ENCODE measurements at places on chromosomes 5 and 9.
A peak's percentile ranks its signal among the peaks of the same experiment; 100 is the strongest.

DNA sequence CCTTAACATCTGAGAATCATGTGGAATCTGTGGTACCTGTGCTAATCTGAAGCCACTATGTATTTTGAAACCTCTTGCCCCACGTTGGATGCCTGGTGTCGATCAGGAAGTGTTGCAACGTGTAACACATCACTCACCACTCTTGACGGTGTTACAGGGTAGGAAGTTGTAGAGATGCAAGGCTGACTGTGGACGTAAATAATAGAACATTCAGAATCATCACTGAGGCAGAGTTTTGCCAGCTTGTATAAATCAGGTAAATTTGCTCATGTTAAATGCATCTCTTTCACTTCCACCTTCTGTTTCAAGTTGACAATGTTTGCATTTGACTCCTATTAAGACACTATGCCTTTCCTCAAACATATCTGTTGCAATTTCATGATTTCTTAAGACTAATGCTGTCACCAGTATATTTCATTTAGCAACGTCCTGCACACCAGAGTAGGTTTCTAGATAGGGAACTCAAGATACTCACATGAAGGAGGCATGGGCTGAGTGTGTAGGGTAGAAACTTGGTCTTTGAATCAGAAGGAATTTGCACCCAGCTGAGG lies 38.1 kb downstream of the BASP1 start:
- DNase-seq: no peak

GRCh38 chr5:150155258-150156026 lies at the start of gene PDGFRB:
TSS of gene PDGFRB (minus strand) at chr5:150155845. CDS start at chr5:150137047, 18,798 bp downstream.
- peak; percentile 93 for DNase-seq

GRCh38 chr5:108911055-108911454 lies 163.4 kb downstream of the FER start:
- DNase-seq: no peak

DNA sequence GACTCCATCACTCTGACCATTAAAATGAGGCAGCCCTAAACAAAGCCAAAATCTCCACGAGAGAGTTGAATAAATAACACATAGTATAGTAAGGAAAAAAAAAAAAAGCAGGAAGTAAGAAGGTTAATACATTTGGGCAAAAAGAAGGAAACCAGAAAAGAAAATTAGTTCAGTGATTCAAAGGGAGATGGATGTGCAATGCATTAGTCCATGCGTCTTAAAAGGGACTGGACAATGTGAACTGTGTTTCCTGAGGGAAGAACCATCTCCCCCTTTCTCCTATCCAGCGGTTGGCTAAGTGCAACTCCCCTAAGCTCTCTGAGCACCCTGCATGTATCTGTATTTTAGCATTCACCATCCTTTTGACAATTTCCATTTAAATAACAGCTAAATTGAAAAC lies 1.4 kb downstream of the ANKRA2 start:
- no peak for DNase-seq

DNA sequence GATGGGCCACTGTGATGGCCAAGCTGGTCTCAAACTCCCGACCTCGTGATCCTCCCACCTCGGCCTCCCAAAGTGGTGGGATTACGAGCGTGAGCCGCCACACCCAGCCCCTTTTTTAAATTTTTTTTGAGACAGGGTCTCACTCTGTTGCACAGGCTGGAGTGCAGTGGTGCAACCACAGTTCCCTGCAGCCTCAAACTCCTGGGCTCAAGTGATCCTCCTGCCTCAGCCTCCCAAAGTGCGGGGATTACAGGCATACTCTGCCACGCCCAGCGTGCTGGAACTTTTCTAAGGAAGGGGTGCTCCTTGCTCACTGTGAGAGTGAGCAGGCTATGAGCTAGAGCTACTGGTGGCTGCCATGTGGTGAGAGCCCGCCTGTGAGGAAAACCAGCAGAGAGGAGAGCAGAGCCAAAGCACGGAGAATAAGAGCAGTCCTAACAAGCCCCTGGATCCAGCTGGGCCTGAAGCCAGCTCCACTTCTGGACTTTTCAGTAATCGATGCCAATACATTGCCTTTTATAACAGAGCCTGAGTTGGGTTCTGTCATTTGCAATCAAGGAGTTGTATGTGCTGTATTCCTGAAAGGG lies 75.5 kb upstream of the UNC5A start:
- no peak for DNase-seq

DNA sequence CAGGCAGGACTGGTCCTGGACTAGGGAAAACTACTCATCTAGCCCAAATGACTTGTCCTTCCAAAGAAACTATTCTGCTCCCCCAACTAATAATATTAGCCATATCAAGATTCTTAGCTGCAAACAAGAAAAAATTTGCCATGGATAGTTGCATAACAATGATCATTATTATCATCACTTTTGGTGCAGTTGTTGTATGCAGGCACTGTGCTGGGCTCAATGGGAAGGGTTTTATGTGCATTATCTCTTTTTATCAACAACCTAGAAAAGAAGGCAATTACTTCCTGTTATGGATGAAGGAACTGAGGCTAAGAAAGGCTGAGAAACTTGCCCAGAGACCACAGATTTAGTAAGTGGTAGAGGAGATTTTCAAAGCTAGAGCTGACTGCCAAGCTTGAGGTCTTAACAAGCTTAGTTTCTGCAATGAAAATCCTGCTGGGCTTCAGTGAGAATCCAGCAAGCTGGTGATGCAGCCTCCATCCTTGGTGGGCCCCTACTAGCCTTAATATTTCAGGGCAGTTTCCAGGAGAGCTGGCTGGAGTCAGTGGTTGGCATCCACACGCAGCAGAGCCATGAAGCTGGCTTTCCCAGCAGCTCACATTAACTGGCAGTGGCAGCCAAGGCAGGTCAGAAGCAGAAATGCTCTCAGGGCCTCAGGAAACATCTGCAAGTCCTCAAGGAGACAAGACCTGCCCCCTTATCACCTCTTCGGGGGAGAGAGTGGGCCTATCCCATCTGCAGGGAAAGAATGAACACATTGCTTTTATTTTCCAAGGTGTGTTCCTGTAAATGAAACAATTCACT lies 20.5 kb upstream of the MEGF9 start:
- DNase-seq: no peak

GRCh38 chr9:74760031-74760700 lies 127.6 kb downstream of the TRPM6 start:
- DNase-seq: peak; percentile 57

DNA sequence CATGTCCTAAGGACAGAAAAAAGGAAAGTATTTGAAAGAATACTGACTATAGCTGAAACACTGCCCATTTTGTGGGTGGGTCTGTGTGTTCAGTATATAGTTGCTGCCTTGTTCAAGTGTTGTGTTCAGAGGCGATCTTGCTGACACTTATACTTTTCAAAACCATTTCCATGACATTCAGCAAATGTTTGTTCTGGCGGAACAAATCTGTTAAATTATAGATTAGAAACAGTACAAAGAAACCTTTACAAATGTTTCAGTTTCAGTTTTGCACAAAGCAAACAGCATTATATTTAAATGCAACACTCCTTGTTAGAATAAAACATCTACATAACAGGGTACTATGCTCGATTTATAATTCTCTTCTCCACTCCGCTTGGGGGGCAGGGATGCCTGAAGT lies 2276.3 kb downstream of the MAT2B start:
- no peak for DNase-seq

GRCh38 chr5:109027983-109028607 lies 280.4 kb downstream of the FER start:
- DNase-seq: no peak

- no peak for DNase-seq
Observed at GRCh38 chr5:35820735-35821134, 36.0 kb upstream of the IL7R start.

- no peak for DNase-seq
Observed at GRCh38 chr9:99253134-99253533, 31.1 kb downstream of the SEC61B start.

DNA sequence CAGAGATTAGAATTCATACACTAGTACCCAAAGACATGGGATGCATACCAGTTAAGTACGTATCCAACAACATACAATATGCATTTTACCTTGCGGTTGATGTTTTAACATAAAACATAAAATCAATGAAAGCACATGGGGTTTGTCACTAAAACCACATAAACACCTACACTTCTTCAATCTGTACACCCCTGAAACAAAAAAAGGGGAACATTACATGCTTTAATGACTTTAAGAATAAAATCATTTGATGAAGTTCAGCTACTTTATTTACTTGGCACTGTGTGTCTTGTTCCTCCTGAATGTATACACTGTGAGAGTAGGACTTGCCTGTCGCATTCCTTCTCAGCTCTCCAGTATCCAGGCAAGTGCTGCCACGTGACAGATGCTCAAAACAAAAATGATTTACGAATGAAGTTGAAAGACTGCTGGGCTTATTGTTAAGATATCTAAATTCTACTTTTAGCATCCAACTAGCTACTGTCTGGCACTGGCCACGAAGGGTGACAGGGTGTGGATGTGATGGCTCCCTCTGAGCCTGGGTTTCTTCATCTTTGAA lies 21.0 kb downstream of the TNFSF15 start:
- no peak for DNase-seq

DNA sequence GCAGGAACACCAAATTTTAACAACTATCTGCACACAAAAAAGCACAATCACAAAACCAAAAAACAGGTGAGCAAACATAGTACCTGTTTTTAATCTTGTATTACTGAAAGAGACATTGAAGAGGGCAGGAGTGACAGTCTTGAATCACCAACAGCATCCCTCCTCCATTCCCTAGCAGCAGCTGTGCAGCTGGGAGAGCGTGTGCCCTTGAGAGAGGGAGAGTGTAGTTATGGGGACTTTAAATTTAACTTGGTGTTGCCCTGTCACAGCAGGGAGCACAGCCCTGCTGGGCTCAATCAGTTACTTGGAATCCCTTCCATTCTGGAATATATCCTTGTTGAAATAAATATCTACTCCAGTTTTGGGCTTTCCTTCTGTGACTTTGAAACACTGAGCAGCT lies 1938.7 kb upstream of the NUDT12 start:
- no peak for DNase-seq

GRCh38 chr5:142403583-142403982 lies 78.8 kb upstream of the SPRY4 start:
- DNase-seq: no peak

GRCh38 chr9:20996809-20997208 lies 34.6 kb downstream of the HACD4 start:
- no peak for DNase-seq

DNA sequence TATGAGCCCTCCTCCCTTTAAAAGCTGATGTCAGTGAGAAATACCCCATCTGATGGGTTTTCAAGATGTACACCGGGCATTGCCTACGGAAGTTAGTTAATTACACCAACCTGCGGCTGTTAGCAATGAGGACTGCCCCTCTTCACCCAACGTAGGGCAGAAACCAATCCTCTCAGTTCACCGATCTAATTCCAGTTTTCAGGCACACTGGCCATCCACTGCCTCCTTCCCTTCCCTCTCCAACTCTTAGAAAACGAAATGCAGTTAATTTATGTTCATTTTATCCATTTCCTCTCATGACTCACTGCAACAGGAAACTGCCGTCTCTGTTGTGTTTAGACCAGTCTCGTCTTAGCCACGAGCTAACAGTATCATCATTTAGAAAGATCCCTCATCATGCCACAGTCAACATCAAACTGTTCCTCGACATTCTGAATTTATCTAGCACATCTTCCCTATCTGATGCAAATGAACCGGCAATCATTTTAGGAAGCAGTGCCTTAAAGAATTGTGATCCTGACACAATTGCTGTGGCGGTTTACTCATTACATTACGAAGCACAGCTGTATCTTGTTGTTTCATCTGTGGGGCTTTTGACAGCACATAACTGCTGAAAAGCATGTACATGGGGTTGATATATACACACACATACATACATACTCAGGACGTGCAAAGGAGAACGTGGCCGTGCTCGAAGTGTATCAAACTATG lies 168.6 kb downstream of the EFNA5 start:
- DNase-seq: no peak

DNA sequence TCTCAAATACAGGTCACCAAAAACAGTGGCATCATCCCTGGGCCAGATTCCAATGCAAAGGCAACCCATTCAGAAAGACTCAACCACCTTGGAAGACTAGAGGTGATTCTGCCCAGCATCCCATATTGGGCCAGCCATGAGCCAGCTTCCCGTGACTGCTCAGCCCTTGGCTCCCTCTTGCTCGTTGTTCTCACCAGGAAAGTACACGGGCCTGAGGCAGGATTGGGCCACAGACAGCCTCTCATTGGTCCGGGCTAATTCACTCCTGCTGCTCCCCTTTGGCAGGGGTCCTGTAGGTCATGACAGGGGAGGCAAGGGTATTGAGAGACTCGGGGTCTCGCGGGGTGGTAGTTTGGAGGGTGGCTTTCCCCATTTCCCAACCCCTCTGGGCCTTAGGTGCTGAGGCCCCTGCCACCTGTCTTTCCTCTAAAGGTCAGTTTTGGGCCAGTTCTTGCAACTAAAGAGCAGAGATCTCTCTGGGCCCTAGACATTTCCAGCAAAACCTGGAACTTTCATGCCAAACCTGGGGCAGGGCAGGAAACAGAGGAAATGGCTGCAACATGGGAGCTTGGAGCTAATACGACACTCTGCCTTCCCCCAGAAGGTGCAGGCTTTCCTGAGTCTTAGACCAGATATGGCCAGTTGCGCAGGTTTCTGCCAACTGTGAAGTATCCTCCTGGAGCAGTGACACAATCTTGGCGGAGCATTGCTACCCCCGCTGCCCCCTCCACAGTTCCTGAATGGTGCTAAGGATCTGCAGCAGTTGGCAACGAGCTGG lies 22.0 kb upstream of the FGFR4 start:
- DNase-seq: no peak

DNA sequence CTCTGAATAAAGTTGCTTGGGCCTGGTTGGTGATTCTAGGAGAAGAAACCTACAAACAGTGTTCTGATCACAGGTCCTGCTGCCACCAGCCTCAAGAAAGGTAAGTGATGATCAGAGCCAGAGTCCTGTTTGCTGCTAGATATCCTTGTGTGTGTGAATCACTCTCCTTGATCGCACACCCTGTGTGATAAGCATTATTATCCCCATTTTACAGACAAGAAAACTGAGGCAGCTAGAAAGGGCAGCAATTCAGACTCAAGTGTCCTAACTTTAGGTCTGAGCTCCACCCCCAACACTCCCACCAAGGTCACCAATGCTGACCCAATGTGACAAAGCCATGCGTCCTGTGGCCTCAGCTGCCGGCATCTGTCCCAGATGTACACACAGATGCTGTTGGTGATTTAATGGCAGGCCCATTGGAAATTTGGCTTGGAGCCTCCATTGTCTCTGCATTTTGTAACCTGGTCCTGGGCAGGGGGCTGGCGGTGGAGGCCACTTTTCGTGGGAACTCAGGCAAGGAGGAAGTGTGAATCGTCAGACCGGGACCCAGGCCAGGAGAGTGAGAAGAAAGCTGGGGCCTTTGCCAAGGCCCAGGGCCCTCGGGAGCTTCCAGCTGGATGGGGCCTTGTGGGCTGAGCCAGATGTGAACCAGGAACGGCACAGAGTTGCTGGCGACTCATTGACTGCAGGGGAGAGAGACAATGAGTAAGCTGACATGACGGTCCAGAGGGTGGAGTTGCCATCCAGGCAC lies 29.8 kb upstream of the GGTA1 start:
- DNase-seq: peak; percentile 85

All from AG09319 (cell line).